Tongue (tissue), 3 donors: ENCODE measurements at places on chromosomes 2 and 18.

DNA sequence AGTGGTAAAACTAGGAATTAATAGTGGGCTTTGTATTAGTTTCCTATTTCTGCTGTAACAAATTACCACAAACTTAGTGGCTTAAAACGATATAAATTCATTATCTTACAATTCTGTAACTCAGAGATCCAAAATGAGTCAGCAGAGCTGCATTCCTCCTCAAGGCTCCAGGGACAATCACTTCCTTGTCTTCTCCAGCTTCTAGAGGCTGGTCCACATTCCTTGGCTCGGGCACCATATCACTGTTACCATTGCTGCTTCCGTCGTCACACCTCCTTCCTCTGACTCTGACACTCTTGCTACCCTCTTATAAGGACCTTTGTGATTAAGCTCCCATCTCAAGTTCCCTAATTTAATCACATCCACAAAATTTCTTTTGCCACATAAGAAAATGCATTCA lies 567.8 kb upstream of the KLHL29 start:
- DNase-seq, result peak; percentile 58

- no peak for DNase-seq
Observed at GRCh38 chr2:19536136-19536535, 177.7 kb upstream of the OSR1 start.

- DNase-seq, result peak; percentile 56
Observed at GRCh38 chr18:26956863-26957262, 91.4 kb upstream of the AQP4 start.

DNA sequence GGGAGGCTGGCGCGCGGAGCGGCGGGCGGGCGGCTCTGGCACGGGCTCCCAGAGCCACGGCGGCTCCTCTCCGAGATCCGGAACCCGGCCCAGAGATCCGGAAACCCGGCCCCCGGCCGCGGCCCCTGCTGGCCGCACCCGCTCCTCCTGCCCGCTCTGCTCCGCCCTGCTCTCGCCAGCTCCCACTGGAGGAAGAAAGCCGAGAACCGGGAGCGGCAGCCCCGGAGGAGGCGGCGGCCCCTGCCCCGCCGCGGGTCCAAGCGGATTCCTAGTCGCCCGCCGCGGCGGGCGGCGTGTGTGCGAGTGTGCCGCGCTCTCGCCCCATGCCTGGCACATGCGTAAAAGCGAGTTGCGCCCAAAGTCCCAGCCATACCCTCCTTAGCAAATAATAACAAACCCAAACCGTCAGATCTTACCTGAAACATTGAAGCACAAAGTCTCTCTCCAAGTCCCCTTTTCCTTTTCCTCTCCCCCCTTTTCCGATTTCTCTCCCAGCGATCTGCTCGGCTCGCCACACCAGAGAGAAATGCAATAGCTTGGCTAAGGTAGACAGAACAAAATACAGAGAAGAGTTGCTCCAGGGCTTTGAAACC lies 108.7 kb upstream of the KCTD1 start:
- peak; percentile 83 for DNase-seq

- DNase-seq, result peak; percentile 30
Observed at GRCh38 chr2:176078541-176079284, 5.0 kb downstream of the EVX2 start.

DNA sequence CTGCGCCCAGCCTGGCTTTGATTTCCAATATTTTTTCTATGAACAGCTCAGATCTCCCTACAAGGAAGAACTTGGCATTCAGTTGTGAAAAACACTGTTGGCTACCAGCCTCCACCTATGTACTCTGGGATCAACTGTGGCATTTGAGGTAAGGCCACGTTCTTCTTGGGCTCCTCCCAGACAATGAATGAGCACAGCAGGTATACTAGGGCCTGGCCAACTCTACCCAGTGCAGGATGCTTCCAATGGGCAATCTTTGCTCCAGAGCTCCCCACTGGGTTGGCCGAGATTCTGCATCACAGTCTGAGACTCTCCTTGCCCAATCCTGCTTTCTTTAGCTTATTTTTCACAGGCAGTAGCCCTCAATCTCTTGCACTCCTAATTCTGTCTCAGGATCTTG lies 75.9 kb downstream of the TMEM131 start:
- DNase-seq, result no peak

GRCh38 chr2:152038441-152038958 lies 60.3 kb downstream of the CACNB4 start:
- DNase-seq, result no peak

GRCh38 chr2:23687713-23688112 lies 239.2 kb downstream of the ATAD2B start:
- DNase-seq, result no peak

- DNase-seq, result peak; percentile 84
Observed at GRCh38 chr2:177147093-177147694, 65.4 kb upstream of the HNRNPA3 start.

DNA sequence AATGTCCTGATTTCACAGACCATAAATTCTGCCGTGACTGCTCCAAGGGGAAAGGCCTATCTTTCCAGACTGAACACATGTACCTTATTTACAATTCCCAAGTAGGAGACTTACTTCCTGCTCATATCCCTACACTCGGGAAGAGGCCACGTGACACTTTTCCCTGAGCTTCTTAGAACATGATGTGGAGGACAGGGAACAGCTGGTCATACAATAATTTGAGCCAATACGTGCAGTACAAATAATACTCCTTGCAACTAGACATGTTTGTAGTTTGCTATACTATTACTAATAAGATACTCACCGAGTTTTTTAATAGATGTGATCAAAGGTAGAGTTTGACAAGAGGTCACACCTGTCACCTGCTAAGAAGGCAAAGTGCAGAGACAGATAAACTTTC lies 256.4 kb downstream of the SP3 start:
- DNase-seq, result peak; percentile 85

- no peak for DNase-seq
Observed at GRCh38 chr18:49490246-49490762, 3.3 kb upstream of the C18orf32 start.

GRCh38 chr2:212919238-212919637 lies 232.2 kb downstream of the IKZF2 start:
- no peak for DNase-seq

DNA sequence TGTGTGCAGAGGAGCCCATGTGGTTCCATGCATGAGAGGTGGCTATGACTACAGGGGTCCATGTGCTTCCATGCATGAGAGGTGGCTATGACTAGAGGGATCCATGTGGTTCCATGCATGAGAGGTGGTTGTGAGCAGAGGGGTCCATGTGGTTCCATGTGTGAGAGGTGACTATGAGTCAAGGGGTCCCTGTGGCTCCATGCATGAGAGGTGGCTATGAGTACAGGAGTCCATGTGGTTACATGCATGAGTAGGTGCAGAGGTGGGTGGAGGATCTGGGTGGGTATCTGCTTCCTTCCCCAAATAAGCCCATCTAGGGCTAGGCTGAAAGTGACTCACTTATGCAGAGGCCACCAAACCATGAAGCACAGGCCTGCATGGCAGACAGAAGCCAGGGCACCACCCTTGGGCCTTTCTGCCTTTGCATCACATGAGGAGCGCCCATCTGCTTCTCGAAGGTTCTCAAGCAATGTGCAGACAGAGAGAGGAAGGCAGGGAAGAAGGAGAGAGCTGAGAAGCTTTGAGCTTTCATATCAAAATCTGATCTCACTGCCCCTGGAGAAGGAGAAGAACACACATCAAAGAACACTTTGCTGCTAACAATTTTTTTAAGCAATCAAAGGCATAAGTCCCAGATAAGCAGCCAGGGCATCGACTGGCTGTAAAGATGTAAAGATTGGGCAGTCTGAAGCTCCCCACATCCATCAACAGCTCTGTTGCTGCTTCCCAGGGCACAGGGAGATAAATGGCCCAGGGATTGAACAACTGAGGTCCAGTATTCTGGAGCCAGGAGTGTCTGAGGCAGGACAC lies 137.6 kb downstream of the TNS1 start:
- no peak for DNase-seq

DNA sequence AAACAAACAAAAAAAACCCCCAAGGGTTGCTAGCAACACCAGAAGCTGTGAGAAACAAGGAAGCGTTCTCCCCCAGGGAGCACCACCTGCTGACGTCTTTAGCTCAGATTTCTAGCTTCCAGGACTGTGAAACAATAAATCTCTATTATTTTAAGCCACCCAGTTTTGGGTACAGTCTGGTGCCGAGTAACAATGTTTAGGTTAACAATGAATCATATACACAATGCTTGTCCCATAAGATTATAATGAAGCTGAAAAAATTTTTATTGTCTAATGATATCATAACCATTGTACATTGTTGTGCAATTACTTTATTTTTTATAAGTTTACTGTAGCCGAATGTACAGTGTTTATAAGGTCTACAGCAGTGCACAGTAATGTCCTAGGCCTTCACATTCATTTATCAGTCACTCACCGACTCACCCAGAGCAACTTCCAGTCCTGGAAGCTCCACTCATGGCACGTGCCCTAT lies 72.1 kb upstream of the CAB39 start:
- no peak for DNase-seq

DNA sequence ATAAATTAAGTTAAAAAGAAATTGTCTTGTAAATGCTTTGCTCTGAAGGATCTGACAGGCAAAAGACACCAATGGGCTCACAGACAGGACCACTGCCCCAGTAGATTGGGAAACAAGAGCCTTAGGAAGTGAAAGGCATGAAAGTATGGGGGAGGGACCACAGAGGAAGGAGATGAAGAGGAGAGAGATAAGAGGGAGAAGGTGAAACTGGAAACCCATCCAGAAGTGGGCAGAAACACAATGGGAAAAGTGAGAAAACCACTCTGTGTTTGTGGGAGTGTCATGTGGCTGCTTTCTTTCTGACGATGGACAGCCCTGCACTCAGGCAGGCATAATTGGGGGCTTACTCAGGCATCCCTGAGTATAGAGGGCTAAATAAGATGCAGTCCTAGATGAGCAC lies 101.5 kb upstream of the STON1 start:
- DNase-seq, result no peak

DNA sequence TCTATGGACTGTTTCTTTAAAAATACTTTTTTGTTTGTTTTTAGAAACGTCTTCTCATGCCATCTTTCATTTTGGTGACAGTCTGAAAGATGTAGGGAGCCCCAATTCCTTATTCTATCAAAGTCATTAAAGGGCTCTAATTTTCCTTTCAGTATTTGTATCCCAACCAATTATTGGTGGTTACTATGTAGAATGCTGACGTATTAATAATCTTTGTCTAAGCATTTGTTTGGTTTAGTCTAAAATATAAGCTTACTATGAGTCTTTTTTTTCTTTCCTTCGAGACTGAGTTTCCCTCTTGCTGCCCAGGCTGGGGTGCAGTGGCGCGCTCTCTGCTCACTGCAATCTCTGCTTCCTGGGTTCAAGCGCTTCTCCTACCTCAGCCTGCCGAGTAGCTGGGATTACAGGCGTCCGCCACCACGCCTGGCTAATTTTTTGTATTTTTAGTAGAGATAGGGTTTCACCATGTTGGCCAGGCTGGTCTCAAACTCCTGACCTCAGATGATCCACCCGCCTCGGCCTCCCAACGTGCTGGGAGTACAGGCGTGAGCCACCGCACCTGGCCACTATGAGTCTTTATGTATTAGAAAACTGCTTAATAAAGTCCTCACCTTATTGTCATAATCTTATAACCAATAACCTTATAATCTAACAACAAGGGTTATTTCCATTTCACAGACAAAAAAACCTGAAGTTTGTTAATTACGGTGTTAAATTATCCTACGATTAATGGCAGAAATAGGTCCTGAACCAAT lies 849 bp upstream of the VRK2 start:
- DNase-seq, result no peak

GRCh38 chr2:70580352-70580751 lies 26.7 kb upstream of the TGFA start:
- DNase-seq, result no peak

DNA sequence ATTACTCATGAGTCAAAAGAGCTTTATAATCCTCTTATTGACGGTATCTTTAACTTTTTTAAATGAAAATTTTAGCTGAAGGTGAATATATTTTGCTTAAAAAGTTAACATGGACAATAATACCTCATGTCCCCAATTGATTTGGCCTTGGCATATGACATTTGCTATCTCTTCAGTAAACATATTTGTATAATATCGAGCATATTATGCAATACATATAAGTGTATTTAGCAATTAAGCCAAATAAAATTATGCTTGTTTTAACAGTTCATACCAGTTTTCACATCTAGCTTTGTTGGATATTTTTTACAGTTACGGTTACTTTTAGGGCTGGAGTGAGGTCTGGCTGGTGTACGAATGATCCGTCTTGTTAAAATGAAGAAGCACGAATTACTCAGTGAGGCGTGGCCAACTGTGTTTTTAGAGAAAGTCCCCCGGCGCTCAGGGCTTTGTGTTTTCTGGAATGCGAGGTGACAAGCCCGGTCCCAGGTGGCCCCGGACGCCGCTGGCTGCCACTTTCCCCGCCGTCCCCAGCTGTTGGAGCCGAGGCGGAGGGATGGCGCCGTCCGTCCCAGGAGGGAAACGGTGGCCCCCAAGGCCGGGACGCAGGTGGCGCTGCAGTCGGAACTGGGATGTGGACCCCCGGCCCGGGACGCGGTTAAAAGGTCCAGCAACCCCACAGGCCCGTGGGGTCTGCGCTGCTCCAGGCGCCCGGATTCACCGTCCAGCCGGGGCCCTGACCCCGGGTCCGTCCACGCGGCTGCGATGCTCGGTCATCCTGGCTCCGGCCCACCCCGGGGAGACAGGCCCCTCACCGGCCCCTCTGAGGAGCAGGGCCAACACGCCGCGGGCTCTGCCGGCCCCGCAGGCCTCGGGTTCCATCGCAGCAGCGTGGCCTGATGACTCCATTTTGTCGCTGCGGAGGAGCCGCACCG lies 41.3 kb downstream of the TMEM18 start:
- DNase-seq, result no peak

GRCh38 chr18:2573408-2573807 lies 2.1 kb downstream of the NDC80 start:
- no peak for DNase-seq

GRCh38 chr2:79554899-79555298 lies 42.0 kb downstream of the CTNNA2 start:
- no peak for DNase-seq

GRCh38 chr2:105522645-105523044 lies 123.8 kb upstream of the FHL2 start:
- DNase-seq, result no peak

GRCh38 chr18:23538870-23539269 lies 35.6 kb downstream of the RMC1 start:
- DNase-seq, result no peak

DNA sequence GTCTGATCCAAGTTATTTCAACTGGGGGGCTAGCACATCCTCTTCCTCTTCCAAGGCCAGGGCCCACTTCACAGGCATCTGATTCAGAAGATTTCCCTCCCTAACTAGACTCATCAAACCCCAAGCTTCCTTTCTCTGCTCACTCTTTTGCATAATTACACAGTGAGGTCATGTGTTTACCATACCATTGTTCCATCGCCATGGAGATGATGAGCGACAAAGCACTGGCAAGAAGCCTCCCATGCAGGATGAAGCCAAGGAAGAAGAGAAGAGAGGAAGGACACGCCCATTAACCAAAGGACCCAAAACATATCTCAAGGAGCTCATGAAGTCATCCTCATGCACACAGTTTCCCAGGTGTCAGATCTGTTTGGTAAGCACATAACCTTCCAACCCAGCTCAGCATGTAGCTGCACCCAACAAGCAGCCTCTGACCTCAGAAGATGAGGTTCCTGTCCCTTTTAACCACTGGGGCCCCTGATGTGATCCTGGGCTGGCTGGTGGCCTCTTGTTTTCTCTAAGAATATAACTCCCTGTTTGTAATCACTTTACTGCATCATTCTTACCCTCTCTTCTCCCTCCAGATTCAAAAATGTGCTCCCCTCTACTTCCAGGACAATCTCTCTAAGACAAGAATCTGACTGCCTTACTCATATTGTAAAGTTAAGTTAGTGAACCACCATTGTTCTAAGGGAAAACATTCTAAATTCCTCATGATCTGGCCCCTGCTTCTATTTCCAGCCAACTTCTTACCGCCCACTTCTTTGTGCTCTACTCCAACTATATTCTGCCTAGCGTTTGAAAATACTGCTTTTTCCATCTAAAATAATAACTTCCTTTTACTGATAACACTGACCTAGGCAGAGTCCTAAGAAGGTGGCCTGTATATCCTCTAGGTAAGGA lies 190.1 kb downstream of the TTC32 start:
- peak; percentile 86 for DNase-seq
